ENCODE measurements at places on chromosomes 5 and 9.

- no peak for DNase-seq
These were observed 57.9 kb downstream of the MEF2C start for GRCh38 chr5:88824892-88825583.

- DNase-seq, result no peak
These were observed 75.2 kb downstream of the PDE6A start for GRCh38 chr5:149869411-149869821.

GRCh38 chr5:171149772-171150171, 159.3 kb upstream of the TLX3 start:
- no peak for DNase-seq

GRCh38 chr9:86541014-86541570, 186.9 kb upstream of the TUT7 start:
- DNase-seq, result no peak

- DNase-seq, result peak; percentile 47
These were observed 11.5 kb downstream of the IGFBPL1 start for GRCh38 chr9:38412751-38413150.

- DNase-seq, result no peak
These were observed 35.9 kb downstream of the EFCAB9 start for GRCh38 chr5:172229904-172230303.

DNA sequence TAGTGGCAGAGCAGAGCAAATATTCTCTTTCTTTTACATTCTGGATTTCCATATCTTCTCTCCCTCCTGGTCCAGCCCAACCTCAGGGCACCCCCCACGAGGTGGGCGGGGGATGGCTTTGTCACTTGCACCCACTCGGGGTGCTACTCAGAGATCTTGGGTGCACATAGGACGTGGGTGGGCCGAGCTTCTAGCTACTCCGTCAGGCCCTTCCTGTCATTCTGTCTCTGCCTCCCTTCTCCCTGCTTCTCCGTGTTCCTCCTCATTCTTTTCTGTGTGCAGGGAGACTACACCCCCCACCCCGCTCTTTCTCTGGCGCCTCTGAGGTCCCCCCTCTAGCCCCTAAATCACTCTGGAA, 19.5 kb downstream of the PCDHGC5 start:
- DNase-seq, result no peak

GRCh38 chr5:143318270-143318669, 85.2 kb downstream of the NR3C1 start:
- no peak for DNase-seq

GRCh38 chr5:2895196-2895595, 143.7 kb upstream of the IRX2 start:
- DNase-seq, result no peak

- DNase-seq, result no peak
These were observed 10.6 kb downstream of the FOXD1 start for GRCh38 chr5:73437777-73438644.

GRCh38 chr9:19988281-19988680, 199.4 kb upstream of the SLC24A2 start:
- no peak for DNase-seq

- DNase-seq, result no peak
These were observed 56.0 kb upstream of the FAM174A start for GRCh38 chr5:100479079-100479688.

GRCh38 chr5:43711496-43711895, 108.5 kb downstream of the NNT start:
- no peak for DNase-seq
